ENCODE measurements at places on chromosomes 4 and X.

GRCh38 chrX:49956313-49956712 is 33.9 kb downstream of the CLCN5 start:
- DNase-seq, result no peak

GRCh38 chr4:57131849-57132742 is 21.9 kb upstream of the IGFBP7 start:
- DNase-seq, result no peak

DNA sequence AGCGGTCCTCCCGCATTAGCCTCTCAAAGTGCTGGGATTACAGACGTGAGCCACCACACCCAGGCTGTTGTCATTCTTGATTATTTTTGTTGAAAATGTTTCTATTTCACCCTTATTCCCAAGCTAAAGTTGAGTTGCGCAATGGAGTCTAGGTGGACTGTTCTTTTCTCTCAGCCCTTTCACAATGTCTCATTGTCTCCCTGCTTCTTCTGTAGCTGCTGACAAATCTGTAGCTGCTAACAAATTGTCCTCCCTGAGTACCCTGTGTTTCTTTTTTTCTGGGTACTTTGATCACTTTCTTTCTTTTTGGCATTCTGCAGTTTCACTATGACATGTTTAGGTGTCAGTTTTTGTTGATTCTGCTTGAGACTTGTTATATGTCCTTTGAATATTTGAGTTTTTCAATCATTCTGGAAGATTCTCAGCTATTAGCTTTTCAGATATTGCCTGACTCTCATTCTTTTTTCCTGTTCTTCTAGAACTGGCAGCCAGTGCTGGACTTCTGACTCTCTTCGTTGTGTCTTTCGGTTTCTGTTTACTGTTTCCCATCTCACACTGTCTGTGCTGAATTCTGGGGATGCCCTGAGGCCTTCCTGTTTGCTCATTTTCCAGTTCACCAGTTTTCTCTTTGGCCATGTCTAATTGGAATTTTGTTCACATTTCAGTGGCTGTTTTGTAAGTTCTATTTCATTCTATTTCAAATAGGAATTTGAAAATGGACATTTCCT is 6.6 kb downstream of the ABCD1 start:
- no peak for DNase-seq

- no peak for DNase-seq
These were observed 19.4 kb downstream of the SPRY1 start for GRCh38 chr4:123415977-123416376.

GRCh38 chrX:23292988-23293651 is 41.5 kb upstream of the PTCHD1 start:
- DNase-seq, result no peak

DNA sequence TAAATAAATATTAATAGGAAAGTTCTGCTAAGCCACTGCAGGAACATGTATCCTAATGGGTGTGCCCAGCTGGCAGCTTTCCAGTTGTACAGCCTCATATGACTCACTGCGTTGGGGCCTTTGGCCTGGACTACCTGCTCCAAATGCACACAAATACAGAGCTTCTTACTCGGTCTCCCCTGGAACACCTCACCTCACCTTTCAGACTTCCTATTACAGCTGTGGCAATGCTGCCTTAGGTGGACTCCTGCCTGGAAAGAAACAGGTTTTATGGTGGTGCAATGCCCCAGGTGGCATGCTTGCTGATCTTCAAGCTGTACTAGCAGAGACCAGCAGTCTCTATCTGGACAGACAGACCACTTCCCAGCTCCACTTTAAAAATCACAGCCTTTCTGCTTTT is 85.7 kb upstream of the EXOC1L start:
- DNase-seq, result no peak

- DNase-seq, result no peak
These were observed 76.7 kb downstream of the MANBA start for GRCh38 chr4:102683881-102684609.

DNA sequence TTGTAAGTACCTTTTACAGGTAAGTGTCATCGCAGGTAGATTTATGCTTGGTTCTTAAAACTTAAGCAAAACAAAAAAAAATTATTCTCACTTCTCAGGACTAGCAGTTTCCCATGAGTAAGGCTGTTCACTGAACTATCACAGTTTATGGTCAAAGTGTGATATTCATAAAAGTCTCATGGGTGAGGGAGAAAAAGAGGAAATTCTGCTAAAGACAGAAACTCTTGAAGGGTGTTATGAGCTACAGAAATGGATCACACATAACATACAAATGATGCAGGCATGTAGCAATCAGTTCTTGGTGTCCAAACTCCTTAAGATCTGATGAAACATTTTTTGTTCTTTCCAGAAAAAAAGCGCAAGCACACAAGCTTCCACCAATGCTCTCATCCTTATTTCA is 8.5 kb downstream of the RAB9A start:
- DNase-seq, result no peak

- no peak for DNase-seq
These were observed 261.2 kb downstream of the TLL1 start for GRCh38 chr4:166134285-166134684.

DNA sequence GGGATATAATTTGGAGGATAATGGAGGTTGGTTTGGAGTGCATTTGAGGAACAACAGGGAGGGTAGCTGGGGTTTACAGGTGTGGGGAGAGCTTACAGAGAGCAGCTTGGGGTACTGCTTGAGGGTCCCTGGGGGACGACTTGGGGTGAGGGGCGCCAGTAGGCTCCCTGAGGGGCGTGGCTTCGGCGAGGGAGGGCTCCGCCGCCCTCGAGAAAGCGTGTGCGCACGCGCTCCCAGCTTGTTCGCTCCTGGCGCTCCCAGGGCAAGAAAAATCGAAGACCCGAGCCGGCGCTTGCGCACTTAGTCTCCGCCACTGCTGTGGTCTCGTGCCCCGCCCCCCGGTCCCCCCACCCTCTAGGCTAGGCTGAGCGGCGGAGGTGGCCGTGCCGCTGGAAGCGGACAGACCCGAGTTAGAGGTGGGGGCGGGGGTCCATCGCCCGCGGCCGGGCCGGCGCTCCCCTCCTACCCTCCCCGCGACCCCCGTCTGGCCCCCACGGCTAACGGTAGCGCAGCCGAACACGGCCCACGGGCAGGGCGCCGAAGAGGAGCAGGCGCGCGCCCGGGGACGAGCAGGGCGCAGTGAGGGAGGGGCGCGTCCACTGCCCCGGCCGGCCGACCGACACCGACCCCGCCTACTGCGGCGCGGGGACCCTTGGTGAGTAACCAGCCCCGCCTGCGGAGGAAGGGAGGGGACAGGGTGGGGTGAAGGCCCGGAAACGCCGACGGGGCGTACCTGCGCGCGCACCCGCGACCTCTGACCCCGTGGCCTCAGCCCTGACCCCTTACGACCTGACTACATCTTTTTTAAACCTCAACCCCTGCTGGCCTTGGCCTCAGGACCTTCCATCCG is 5.4 kb upstream of the CCDC120 start:
- DNase-seq, result no peak

DNA sequence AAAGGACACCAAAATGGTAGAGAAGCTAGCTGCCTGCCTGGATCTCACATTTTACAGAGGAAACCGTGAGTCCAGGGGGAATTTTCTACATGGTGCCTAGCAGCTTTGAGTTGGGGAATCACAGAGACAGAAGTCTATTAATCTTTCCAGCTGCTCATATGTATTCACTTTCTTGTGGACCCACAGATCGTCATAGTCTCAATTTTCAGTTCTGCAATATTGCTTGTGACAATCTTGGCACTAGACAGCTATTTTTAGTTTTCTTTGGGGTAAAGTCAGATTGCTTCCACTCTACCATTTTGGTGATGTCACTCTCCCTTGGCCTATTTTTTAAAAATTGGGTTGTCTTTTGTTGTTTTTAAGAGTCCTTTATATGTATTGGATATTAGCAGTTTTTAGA is 233.4 kb upstream of the STK26 start:
- no peak for DNase-seq

GRCh38 chrX:3145716-3146115 is 104.4 kb downstream of the ARSF start:
- DNase-seq, result no peak

- DNase-seq, result no peak
These were observed 44.9 kb upstream of the GPRIN3 start for GRCh38 chr4:89352541-89352940.

DNA sequence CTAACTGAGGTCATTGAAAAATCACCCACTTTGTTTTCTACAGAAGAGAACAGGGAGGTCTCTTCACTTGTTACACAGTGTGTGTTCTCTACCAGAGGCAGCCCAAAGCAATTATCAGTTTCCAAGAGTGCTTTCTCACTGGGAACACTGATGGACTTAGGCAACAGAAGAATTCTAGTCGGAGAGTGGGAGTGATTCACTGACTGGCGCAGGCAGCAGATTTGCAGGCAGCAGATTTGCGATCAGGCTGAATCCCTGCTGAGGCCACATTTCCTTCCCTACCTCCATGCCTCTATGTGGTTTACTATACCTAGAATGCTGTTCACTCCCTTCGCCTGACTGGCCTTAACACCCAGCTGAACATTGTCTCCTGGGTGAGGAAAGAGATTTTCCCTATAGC is 6.6 kb downstream of the OCIAD2 start:
- DNase-seq, result no peak
